Kidney glomerular epithelial cell (primary cell): ENCODE measurements at places on chromosomes 5 and 9.
A peak's percentile ranks its signal among the peaks of the same experiment; 100 is the strongest.

DNA sequence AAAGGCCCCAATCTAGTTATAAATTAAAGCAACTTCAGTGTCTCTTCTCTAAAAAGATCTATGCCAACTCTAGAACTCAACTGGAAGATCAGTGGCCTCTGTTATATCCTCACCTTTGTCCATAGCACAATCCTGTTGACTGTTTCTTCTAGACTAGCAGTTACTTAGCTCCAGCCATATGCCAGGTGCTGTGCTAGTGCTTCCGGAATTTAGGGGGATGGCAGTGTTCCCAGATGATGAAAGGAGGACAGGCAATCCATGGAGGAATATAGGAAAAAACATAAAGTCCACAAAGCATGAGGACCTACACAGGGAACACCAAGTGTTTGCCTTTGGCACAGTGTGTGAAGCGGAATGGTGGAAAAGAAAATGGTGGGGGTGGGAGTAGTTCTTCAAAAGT lies 214.3 kb downstream of the MAPKAP1 start:
- DNase-seq = no peak

- peak; percentile 28 for DNase-seq
These were observed 204.7 kb downstream of the TTLL11 start for GRCh38 chr9:121888438-121888775.

GRCh38 chr5:157271740-157272271 lies 5.9 kb downstream of the CYFIP2 start:
- DNase-seq = no peak

- no peak for DNase-seq
These were observed 155.0 kb downstream of the PRELID2 start for GRCh38 chr5:145680169-145680568.

- DNase-seq = no peak
These were observed 174.6 kb upstream of the IL12B start for GRCh38 chr5:159504857-159505304.

DNA sequence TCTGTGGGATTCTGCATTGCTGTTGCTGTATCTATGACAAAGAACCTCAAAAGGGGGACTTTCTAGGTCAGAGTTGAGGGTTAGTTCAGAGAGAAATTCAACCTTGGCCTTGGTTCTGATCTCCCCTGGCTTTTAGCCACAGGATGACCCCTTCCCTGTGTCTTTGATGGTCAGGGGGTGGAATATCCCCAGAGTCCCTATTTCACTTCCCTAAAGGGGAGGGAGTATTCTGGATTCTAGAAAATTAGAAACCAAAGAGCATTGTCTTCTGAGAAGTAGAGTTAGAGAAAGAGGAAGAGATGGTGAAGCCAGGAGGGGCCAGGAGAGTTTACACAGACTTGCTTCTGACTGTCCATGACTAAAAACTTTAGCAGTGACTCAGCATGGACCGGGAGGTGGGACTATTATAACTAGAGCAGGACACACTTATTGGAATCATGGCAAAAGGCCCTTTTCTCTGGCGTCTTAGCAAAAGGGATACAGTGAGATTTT lies 56.2 kb upstream of the LPAR1 start:
- peak; percentile 1 for DNase-seq

- no peak for DNase-seq
These were observed 4.3 kb upstream of the RIC1 start for GRCh38 chr9:5624655-5625054.

- no peak for DNase-seq
These were observed 184.5 kb downstream of the EBF1 start for GRCh38 chr5:158915216-158915615.

DNA sequence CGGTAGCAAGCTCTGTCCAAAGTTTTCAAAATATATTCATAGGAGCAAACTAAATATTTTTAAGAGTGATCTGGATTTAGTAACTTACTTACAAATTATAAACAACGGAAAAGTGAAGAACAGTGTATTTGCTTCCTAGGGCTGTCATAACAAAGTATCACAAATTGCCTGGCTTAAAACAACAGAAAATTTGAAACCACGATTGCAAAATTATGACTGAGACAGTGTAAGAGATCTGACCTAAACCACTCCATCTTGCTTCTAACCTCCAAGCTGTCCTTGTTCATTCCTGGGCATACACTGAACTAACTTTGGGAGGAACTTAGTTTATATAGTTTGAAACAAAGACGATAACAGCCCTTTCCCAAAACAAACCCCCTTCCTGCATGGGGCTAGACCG lies 202.0 kb upstream of the CDH6 start:
- no peak for DNase-seq

DNA sequence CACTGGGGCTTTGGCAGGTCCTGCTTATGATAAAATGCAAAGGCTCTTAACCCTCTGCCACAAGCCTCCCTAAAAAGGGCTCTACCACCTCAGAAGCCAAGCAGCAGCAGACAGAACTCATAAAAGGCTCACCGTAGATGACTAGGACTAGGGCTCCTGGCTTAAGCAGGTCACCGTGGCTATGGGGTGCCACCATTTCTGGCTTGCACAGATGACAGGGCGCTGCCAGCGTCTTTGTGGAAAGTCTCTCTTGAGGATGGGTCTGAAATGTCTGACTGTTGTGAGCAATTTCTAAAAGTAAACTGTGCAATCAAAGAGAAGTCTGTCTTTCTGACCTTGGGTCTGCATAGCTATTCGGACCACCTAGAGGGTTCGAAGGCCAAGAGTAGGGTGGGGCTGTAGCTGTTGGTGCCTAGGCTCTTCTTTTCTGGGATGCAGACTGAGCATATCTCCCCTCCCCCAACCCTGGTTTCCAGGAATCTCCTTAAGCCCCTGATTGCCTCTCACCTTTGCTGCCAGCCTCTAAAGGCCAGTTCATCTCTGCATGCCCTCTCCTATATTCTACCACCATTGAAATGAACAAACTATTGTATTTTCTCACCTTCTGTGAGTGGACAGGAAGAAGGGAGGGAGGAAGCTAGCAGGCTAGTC lies 307.4 kb downstream of the ARHGAP26 start:
- no peak for DNase-seq

- no peak for DNase-seq
These were observed 13.5 kb upstream of the KIF27 start for GRCh38 chr9:83934569-83935275.

GRCh38 chr5:96302174-96302738 lies 130.8 kb downstream of the PCSK1 start:
- DNase-seq = no peak

- DNase-seq = no peak
These were observed 3.6 kb upstream of the SPATA31D1 start for GRCh38 chr9:81984928-81985327.

DNA sequence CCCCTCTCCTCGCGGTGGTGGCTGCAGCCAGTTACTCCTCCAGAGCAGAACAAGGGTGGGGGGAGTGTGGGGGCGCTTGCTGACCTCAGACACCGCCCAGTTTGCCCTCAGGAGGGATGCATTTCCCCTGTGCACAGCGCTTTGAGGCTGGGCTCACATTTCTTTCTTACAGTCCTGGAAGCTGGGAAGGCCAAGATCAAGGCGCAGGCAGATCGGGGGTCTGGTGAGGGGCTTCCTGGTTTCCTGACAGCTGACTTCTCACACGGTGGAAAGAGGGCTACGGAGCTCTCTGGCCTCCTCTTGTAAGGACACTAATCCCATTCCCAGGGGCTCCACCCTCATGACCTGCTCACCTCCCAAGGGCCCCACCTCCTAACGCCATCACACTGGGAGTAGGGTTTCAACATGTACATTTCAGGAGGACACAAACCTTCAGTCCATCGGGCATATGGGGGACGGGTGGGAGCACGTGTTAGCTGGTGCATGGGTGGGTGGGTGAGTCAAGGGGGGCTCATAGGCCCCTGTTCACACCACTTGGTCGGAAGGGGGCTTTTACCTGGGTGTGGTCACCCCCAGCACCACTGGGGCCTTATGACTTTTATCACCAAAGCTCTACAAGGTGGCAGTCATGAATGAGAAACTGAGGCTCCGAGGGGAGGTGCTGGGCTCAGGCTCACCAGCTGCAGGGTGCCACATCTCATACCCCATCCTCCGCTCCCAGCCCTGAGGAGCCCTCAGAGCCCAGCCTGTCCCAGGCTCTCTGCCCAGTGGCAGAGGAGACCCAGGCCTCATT lies 7.7 kb upstream of the SCGB3A1 start:
- no peak for DNase-seq

- peak; percentile 95 for DNase-seq
These were observed 97.1 kb downstream of the ENC1 start for GRCh38 chr5:74543162-74543995.

DNA sequence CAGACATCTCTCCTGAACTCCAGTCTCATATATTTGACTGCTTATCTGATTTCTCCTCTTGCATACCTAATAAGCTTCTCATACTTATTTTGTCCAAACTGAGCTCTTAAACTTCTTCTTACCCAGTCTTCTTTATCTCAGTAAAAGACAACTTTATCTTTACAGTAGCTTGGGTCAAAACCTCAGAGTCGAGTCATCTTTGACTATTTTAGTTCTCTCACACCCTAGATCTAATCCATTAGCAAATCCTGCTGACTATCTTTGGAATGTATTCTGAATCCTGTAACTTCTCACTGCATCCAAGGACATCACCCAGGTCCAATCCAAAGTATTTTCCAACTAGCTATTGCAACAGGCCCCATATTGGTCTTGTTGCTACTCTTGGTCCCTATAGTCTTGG lies 11.8 kb upstream of the JAK2 start:
- DNase-seq = peak; percentile 12

- DNase-seq = no peak
These were observed 142.2 kb downstream of the BAAT start for GRCh38 chr9:101242651-101243050.

DNA sequence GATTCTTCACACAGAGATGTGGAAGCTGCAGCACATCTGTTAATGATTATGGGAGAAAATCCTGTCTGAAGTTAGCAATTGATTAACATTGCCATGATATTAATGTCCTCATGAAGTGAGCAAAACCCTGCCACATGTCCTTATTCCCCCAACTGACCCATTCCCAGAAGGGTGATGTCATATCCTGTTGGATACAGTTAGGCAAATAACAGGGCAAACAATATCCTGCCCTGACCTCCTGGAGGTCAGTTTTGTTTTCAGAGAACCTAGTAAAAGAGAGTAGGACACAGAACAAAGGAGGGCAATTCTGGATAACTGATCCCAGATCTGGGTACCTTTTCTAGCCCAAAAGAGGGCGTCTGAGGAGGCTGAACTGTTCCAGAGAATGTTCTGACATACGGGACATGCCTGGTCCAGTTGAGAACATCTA lies 11.0 kb downstream of the ABLIM3 start:
- DNase-seq = peak; percentile 59

GRCh38 chr9:88801214-88801796 lies 190.0 kb upstream of the S1PR3 start:
- DNase-seq = no peak
